ENCODE measurements at places on chromosomes 7 and 10.

DNA sequence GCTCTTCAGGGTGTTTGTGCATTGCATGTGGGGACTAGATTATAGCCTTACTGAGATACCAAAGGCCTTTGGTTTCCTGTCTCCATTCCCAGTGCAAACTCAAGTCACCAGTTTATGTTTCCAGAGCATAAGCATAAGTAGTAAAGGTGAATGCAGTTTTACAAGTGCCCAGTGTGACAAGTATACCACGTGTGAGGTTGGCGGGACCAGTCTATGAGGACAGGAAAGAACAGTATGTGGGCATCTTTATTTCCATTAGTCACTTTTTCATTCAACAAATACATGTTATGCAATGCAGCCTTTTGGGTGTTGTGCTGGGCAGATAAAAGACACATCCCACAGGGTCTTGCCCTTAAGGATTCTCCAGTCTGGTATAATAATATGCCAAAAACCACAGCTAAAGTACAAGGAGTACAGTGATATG lies 146.5 kb downstream of the ARID5B start:
- DNase-seq: no peak

DNA sequence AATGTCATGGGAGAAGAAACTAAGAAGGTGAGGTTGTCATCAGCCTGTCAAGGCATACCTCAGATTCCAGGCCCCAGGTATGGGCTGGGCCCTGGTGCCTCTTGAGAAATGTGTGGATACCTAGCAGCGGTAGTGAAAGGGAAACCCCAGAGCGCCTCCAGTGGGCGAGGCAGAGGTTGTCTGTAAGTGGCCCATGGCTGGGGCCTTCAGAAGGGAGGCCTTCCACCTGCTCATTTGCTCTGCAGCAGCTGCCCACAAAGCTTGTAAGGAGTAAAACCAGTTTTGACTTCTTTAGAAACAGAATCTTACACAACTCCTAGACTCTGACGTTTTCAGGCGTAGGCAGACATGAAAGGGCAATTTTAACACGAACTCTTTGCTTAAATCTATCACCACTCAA lies 509.9 kb downstream of the PARD3 start:
- DNase-seq: no peak

DNA sequence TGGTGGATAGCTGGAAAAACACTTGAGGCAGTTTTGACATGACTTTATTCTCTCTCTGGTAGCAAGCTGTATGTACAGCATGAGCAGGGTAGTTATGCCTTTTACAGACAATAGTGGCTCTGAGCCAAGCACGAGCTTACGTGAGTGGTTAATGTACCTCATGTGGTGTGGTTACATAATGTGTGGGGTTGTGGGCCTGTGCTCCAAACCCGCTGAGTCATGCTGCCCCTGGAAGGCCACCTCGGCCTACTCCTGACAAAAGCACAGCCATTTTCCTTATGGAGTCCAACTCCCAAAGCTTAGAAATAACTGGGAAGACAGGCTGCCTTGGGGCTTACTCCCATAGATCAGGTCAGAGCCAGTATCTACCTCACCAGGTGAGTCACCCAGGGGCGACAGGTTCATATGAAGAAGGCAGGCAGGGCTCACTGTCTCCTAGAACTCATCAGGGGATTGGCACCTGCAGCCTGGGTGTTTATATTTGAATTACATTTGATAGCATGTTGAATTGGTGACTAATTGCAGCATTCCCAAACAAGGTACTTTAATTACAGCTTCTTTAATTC lies 404.5 kb downstream of the ADRA2A start:
- no peak for DNase-seq

DNA sequence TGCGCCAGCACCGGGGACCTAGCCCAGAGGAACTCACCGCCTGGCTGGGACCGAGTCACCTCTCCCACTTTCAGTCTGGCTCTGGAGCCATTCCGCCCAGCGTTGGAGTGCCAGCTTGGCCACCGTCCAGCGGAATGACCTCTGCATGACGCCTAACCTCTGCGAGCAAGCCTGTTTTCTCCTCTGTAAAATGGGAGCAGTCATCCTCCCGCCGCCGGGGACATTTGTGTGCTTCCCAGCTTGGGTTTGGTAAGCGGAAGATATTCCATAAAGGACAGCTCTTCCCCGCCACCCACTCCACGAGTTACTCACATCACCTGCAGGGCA lies 1.3 kb upstream of the ZCCHC24 start:
- no peak for DNase-seq

DNA sequence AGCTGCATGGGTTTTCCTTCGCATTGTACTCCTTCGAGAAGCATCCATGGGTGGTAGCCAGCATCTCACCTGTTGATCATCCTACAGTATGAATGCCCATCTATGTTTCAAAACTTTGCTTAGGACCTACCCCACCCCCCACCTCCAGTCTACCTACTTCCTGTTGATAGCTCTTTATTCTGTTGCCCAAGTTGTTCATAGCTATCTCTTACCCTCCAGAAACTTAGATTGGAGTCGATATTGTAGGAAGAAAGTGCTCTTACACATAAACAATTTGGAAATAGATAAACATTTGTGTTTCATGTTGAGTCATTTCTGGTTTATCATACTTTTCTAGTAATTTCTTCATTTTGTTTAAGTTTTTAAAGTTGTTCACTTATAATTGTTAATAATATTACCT lies 90.1 kb downstream of the FAS start:
- DNase-seq: no peak

DNA sequence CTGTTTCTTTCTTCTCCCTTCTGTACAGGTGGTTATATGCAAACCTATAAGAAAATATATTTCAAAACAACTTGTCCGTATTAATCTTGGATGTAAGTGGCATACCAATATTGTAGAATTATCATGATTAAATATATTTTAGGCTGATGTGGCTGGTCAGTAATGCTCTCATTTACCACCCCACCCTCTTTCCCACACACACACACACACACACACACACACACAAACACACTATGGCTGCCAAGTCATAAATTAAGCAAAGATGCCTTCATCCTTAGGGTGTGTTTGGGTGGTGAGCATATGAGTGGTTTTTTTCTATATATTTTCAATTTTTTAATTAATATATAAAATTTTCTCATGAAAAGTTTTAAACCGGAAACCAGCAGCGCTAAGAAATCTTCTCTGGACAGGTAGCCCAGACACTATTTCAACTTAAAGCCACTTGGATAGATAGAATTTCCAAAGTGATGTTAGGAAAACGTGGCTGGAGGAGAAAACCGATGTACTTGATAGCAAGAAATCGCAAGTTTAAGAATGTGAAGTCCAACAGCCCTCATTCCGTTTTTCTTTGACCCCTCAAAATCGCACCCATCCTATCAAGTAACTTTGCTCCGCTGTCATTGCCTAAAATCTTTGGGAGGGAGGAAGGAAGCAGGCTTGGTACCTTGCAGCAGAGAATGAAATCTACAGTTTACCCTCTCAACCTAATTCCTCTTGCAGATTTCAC lies 171.7 kb downstream of the FAM107B start:
- no peak for DNase-seq

GRCh38 chr7:26705567-26705966 lies 158.8 kb downstream of the SKAP2 start:
- DNase-seq: no peak

- DNase-seq: no peak
Observed at GRCh38 chr7:73341877-73342276, 13.9 kb downstream of the FKBP6 start.

DNA sequence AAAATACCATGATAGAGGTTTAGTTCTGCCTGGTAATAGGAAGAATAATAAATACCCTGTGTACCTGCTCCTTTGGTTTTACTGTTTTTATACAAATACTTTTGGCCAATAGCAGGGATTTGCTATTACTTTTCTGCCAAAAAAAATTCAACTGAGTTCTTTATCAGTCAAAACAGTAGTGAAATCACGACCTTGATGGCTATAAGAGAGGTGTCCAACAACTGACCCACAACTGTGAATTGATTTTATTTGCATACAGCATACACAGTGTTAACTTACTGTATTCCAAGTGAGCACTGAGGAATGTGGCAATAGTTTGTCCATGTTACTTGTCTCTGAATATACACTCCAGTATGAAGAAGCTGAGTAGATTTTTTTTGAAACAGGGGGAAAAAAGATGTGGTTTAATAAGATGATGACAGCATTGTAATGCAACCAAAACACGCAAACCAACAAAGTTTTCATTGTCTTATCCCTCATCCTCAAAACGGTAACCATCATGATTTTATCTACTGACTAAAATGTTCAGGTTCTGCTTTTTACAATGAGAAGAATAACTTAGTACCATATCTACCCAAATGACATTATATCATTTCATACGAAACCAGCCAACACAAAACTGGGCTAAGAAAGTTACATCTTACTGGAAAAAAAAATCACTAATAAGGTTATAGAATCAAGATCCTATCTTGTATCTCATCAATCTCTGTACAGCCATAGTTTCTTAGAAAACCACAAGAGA lies 63.3 kb downstream of the GSAP start:
- DNase-seq: no peak

DNA sequence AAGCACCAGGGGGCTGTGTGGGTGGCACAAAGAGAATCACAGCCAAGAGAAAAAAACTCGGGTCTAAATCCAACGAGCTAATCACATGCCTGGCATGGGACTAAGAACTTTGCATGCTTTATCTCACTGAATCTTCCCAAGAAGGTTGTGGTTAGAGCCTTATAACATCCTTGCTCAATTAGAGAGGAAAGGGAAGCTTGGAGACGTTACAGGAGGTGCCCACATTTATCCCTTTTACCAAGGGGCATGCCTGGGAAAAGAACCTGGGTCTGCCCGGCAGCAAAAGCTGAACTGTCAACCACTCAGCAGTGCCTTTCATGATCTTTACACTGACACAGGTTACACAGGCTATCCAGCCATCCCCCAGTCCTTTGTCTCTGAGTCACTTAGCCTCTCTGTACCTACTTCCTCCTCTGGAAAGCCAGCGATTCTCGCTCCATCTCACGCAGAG lies 190.1 kb downstream of the PRPF18 start:
- DNase-seq: no peak

DNA sequence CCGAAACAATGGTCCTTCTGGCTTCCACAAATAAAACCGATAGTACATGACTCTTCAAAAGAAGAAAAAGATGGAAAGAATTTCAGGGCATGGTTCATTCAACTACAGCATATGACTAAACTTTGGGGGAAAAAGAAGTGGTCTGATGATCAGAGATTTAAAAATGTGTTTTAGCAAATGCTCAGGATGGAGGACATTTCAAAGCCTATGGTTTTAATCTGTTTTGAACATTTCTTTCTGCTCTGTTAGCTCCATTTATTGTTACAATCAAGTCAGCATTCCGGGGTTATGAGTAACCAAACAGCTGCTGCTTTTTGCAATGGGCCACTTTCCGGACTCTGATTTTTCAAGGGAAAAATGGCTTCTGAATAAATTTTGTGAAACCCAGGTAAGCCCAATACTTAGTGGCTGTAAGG lies 142.4 kb downstream of the CUBN start:
- DNase-seq: no peak

- DNase-seq: no peak
Observed at GRCh38 chr7:159031750-159032149, 112.9 kb downstream of the VIPR2 start.

GRCh38 chr10:89425000-89425399 lies 10.6 kb downstream of the IFIT5 start:
- DNase-seq: no peak

DNA sequence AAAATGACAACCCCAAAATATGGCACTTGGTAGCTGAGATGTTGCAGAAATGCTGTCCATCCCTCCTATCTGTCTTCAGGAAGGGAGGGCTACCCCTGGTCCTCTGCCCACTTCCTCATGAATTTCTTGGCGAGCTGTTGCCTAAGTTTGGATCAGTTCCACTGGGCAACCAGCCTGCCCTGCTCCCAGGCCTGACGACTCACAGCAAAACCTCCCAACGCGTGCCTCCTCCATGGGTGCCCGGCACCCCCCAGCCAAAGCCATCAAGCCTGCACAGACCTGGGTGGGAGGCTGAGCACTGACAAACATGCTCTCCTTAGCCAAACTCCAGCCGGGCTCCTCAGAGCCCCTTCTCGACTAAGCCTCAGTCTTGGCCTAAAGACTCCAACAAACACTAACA lies 8.9 kb downstream of the VSTM4 start:
- no peak for DNase-seq

DNA sequence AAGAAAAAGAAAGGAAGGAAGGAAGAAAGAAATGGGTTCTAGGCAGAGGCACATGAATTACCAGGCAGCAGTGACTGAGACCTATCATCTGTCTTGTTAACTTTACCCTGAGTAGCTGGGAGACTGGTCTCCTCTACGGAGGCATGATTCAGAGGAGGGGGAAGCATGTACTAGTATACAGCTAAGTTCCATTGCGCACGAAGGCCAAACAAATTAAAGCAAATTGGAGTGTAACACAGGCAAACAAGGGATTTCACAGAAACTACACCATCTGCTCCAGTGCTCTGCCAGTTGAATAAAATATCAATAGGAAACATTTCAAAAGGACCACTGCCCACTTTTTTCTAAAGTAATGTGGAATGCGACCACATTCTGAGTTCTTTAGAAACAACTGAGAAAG lies 65.9 kb upstream of the RSU1 start:
- DNase-seq: no peak

GRCh38 chr7:95899919-95900513 lies 127.7 kb downstream of the DYNC1I1 start:
- DNase-seq: no peak

DNA sequence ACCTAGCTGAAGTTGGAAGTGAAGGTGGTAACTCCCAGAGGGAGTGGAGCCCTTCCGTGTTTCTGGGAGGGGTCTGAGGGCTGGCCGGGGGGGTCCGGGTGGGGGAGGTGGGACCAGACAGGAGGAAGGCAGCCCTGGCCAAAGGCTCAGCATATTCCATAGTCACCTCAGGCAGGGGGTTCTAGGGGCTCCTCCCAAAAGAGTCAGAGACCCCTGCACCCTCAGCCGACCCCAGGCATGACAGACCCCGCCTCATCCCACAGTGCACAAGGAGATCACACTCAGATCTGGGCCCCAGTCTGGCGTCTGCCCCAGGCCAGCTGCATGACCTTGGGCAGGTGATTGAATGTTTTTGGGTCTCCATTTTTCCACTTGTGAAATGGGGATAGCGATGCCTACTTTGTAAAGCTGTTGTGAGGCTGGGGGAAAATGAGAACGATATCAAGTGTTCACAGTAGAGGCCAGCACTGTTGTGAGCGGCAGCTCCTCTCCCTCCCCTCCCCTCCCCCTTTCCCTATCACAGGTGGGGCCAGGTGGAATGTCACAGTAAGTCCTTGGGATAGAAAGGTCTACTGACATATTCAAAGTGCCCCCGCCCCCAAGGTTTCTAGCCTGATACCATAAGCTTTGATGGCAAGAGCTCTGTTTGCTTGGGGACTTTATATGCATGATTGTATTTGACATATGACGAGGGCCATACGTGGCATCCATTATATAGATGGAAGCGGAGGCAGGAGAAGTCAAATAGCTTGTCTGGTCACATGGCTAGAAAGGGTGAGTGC lies 33.3 kb downstream of the DNAJB12 start:
- DNase-seq: no peak

GRCh38 chr7:122600630-122601029 lies 98.3 kb downstream of the RNF133 start:
- no peak for DNase-seq

- no peak for DNase-seq
Observed at GRCh38 chr10:95264227-95265051, 26.4 kb downstream of the PDLIM1 start.

Measured in activated CD4-positive, CD25-positive, alpha-beta regulatory T cell treated with anti-CD3 and anti-CD28 coated beads, Interleukin-2, amount 50 U/mL, for 16 hours (primary cell).